ENCODE measurements at places on chromosomes 7 and 10.

GRCh38 chr7:81501220-81501619 lies 268.6 kb downstream of the HGF start:
- DNase-seq, result no peak

- DNase-seq, result no peak
Observed at GRCh38 chr10:23314835-23315239, 29.8 kb downstream of the C10orf67 start.

DNA sequence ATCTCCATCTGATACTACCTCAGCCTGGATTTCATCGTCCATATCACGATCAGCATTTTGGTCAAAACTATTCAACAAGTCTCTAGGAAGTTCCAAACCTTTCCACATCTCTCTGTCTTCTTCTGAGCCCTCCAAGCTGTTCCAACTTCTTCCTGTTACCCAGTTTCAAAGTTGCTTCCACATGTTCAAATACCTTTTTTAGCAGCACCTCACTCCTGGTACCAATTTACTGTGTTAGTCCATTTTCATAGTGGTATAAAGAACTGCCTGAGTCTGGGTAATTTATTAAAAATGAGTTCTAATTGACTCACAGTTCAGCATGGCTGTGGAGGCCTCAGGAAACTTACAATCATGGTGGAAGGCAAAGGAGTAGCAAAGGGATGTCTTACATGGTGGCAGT lies 41.1 kb upstream of the PPP1R3A start:
- no peak for DNase-seq

DNA sequence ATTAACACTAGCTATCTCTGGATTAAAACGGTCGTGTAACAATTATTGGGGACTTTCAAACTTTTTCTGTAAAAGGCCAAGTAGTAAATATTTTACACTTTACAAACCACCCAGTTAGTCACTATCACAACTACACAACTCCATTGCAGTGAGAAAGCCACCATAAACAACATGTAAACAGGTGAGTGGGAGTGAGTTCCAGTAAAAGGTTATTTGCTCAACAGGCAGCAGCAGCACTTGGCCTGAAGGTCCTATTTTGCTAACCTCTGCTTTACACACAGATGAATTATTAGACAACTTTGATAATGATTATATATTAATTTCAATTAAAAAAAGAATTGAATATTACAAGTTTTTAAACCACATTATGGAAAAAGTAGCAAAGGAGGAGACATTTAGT lies 15.8 kb upstream of the AGMO start:
- no peak for DNase-seq

- DNase-seq, result no peak
Observed at GRCh38 chr10:70942125-70942524, 53.8 kb upstream of the PCBD1 start.

DNA sequence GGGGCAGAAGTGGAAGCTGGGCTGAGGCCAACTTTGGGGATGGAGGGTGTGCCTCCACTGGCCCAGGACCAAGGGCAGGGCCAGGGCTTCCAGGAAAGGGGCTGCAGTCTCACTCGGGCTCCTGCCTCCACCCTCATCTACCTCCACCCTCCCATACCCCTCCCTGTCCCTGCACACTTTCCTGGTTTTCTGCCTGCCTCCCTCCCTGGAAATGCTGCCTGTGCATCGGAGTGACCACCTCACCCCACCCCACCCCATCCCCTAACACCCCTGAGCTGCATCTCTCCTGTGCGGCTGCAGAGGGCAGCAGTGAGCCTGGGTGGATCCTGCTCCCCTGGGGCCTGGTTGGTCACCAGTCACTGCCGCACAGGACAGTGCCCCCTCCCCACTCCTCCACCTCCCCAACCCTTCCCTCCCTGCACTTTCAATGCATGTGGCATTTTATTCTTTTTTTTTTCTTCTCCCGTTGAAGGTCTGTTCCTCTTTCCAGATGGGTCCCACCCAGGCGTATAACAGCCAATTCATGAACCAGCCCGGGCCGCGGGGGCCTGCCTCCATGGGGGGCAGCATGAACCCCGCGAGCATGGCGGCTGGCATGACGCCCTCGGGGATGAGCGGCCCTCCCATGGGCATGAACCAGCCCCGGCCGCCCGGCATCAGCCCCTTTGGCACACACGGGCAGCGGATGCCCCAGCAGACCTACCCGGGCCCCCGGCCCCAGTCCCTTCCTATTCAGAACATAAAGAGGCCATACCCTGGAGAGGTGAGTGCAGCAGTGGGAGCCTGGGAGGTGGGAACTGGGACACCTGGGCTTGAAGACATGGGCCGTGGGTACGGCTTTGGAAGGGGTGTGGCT lies 54.1 kb upstream of the PPIF start:
- DNase-seq, result no peak

DNA sequence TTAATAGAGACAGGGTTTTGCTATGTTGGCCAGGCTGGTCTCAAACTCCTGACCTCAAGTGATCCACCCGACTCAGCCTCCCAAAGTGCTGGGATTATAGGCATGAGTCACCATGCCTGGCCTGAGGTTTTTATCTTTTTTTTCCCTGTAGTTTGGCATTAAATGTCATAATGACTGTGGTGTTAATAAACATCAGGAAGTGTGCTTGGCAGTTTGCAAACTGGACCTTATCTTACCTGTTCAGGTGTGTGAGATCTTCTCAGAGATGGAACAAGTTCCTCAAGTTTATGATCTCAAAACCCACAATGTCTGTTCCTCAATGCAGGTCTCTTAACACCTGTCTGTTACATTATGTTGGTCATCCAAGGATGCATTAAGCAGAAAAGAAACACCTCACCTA lies 80.0 kb downstream of the ARID5B start:
- DNase-seq, result no peak

- DNase-seq, result no peak
Observed at GRCh38 chr7:121343302-121343701, 14.5 kb downstream of the WNT16 start.

DNA sequence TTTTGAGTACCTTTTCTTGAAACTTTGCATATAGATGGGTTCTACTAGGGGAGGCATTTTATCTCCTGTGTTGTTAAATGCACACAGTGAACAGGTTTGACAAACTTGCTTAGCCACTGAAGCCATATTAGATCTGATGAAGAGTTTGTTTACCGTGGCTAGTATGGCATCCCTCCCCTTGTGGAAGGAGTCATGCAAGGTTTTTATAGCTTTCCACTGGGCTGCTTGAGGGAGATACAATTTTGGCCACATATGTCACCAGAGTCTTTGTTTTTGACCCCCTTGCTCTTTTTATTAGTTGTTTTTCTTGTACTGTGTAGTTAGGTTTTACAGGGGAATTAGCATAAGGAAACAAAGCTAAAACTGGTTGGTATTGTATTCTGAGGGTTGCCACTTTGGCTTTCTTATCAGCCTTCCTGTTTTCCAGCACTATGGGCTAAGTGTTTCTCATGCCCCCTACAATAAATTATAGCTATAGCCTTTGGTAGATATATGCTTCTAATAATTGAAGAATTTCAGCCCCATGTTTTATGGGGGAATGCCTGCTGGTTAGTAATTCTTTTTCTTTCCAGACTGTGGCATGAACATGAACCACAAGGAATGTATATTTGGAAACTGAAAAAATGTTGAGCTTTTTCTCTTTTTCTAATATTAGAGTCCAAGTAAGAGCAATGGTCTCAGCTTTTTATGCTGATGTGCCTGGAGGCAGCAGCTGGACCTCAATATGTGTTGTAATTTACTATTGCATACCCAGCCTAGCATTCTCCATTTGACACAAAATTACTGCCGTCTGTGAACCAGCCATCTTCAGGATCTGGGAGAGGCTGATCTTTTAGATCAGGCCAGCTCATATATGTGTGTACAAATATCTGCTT lies 18.4 kb upstream of the STEAP2 start:
- DNase-seq, result no peak

GRCh38 chr7:77537136-77537777 lies at the start of gene PTPN12:
Gene PTPN12, plus strand, starts transcription at chr7:77537295. Its CDS starts 252 bp downstream, at chr7:77537547.
- peak; percentile 75 for DNase-seq

DNA sequence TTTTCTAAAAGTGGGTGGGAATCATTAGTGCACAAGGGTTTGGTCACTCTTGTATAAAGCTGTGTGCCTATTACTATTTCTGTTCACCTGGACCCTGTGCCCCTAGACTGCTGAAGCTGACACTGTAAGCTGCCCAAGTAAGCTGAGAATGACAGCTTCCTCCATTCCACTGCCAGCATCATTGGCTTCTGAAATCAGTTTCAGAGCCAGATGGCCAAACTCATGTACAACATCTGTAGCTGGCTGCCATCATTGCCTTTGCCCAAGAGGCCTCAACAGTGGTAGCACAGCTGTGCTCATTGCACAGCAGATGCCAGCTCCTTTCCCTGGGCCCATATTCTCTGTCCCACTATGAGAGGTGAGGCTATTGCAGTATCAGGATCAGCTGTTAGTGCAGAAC lies 165.7 kb downstream of the CPEB3 start:
- DNase-seq, result no peak

DNA sequence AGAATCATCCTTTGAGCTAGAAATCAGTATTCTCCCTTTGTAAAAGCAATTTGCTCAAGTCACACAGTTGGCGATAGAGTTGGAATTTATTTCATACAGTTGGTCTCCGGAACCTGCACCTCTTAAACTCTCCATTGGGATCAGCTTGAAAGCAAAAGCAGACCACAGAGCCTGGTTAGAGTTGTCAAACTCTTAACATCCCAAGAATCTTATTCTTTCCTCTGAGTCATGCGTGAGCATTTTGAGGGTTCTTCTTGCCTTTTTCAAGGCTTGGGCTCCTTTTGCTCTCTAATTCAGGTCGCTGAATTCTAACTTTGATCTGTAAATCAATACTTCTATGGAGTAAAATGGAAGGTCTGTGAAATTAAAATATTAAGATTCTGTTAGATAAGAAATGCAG lies 19.6 kb upstream of the SCIN start:
- DNase-seq, result no peak

- DNase-seq, result no peak
Observed at GRCh38 chr10:12579954-12580858, 230.9 kb downstream of the CAMK1D start.

- no peak for DNase-seq
Observed at GRCh38 chr10:10854725-10855124, 162.9 kb upstream of the CELF2 start.

GRCh38 chr7:135209225-135209834 lies 2.0 kb downstream of the WDR91 start:
- DNase-seq, result no peak

DNA sequence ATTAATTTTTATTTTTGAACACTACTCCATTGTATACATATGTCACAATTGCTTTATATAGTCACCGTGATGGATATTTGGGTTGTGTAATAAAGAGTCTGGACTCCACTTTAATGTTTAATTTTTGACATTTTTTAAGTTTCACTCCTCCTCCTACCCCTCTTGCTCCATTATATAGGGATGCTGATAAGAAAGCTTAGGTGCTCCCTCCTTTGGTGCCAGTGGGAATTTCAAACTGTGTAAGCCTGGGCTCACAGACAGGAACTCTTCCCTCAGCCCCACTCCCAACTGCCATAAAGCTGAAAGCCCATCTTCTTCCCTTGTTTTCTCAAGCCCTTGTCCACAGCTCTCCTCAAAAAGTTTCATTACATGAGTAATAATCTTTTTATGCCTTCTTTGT lies 47.6 kb downstream of the TWIST1 start:
- no peak for DNase-seq

DNA sequence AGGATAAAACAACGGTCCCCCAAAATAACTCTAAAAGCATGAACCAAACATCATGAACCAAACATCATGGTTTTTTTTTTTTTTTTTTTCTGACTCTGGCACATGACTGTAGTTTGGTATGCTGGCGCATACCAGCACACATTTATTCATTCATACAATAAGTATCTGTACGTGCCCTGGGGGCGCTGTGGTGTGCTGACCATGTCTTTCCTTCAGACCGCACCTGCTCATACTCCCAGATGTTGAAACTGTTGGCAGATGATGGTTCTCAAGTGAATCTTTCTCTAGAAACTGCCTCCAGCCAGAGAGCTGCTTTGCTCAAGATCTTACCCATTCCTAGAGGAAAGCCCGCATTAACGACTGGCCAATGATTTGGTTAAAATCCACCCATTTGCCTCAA lies 114.7 kb upstream of the ANKRD30A start:
- DNase-seq, result no peak

- peak; percentile 63 for DNase-seq
Observed at GRCh38 chr7:69780379-69780778, 182.1 kb downstream of the AUTS2 start.

DNA sequence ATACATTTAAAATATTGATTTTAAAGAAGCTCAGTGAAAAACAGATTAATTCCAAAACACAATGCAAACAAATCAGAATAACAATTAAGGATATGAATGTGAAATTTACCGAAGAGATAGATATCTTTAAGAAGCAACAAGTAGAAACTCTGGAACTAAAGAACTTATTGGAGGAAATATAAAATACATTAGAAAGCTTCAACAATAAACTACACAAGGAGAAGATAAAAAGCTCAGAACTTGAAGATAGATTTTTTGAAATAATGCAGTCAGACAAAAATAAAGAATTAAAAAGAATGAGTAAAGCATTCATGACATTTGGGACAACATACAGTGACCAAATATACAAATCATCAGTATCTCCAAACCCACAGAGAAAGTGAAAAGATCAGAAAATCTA lies 43.2 kb downstream of the HIBADH start:
- DNase-seq, result no peak

GRCh38 chr7:140667476-140667875 lies 5.3 kb upstream of the ADCK2 start:
- no peak for DNase-seq

- no peak for DNase-seq
Observed at GRCh38 chr10:43229208-43230061, 37.4 kb downstream of the RASGEF1A start.

DNA sequence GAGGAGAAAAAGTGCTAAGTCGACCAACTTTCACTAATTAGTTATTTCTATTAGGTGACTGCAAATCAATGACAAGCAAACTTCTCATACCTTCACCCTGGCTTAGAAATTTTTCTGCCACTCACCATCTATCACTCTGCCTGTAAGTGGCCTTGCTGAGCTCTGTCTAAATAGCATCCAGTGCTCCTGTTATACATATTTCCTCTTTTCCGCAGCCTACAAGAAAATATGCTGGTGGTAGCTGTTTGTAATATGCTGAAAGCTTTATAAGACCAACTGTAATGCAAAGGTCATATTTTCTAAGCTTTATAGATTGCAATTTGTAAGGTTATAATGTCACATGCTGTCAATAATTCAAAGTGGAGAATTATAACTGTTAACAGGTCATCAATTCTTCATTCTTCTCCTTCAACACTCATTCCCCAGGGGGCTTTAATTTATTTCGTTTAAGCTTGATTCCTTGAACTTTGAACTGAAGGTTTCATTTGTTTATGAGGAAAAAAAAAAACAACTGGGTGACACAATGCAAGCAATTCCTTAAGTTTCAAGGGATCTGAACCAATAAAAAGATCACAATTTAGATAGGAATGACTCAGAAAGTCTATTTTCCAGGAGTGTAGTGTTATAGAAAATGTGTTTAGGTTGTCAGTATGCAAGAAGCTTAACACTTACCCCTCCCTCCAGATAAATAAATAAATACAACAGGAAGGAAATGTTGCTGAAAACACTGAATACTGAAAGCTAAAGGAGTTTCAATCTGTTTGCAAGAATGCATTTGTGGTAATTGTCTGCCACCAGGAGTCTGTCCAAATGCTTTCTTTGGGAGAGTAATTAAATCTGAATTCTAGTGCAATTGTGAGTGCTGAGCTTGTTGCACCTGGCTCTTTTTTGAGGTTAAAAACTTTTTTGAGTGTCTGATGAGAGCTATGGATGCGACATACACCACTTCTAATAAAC lies 183.7 kb downstream of the SORCS1 start:
- DNase-seq, result no peak

- no peak for DNase-seq
Observed at GRCh38 chr7:105618016-105618296, 36.7 kb upstream of the EFCAB10 start.

GRCh38 chr10:3294919-3295581 lies 122.5 kb upstream of the PITRM1 start:
- no peak for DNase-seq

- DNase-seq, result no peak
Observed at GRCh38 chr7:32072397-32072796, 2.2 kb upstream of the PDE1C start.

All from NCI-H187 treated with DMSO at 0.1 percent for 48 hours (cell line).